ENCODE measurements at places on chromosomes 3 and 15.

DNA sequence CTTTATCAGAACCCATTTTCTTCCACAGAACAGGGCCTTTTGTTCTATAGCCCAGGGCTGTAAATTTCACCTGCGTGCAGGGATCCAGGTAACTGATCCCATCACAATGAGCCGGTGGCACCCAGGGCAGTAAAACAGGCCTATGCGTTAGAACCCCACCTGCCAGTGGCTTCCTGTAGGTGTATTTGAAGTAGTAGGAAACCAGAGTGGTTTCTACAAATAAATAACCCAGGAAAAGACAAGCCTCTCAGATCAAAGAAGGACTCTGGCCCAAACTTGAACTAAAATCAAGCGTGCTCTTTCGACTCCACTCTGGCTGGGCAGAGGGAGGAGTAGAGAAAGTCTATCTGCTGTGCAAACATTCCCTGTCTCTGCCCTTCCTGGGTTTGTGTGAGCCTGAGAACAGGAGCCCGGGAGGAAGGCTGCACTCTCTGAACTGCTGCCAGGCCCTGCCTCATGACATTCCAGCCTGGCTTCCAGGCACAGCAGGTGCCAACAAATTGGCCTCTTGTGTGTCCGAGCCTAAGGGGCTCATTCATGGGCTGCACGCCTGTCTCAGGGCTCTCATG is 77.7 kb downstream of the CEMIP start:
- H3K27ac ChIP-seq, result no peak overlapping the region
- no peak overlapping the region for H3K4me3 ChIP-seq
- peaks cover 12% of the 10 kb centered on the region for H3K4me1 ChIP-seq
- no peaks in the 10 kb centered on the region for H3K36me3 ChIP-seq
- DNase-seq, result no peak
- no peaks in the 10 kb centered on the region for H3K27me3 ChIP-seq

DNA sequence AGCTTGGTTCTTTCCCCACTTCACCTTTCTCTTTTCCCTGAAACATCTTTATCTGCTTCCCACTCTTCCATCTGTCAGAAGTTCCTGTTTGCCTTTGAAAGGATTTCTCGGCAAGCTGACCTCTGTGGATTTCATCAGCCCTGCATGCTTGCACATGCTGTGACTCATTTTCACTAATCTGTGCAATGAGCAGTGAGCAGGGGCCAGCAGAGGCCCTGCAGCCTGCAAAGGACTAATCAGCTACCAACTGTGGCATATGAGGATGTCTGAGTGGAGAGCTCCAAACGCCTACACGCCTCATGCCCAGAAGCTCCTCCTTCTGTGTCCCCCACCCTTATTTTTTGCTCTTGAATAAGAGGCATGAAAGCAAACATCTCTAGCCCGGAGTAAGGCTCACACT is 333.0 kb upstream of the SEMA6D start:
- no peak for DNase-seq
- no peak overlapping the region for H3K27ac ChIP-seq
- no peak overlapping the region for H3K4me3 ChIP-seq
- no peaks in the 10 kb centered on the region for H3K36me3 ChIP-seq

GRCh38 chr15:79184465-79184892 is 93.9 kb upstream of the RASGRF1 start:
- H3K27me3 ChIP-seq, result no peaks in the 10 kb centered on the region
- H3K4me3 ChIP-seq, result no peak overlapping the region
- H3K4me1 ChIP-seq, result no peaks in the 10 kb centered on the region
- H3K36me3 ChIP-seq, result no peaks in the 10 kb centered on the region
- DNase-seq, result peak; percentile 27

DNA sequence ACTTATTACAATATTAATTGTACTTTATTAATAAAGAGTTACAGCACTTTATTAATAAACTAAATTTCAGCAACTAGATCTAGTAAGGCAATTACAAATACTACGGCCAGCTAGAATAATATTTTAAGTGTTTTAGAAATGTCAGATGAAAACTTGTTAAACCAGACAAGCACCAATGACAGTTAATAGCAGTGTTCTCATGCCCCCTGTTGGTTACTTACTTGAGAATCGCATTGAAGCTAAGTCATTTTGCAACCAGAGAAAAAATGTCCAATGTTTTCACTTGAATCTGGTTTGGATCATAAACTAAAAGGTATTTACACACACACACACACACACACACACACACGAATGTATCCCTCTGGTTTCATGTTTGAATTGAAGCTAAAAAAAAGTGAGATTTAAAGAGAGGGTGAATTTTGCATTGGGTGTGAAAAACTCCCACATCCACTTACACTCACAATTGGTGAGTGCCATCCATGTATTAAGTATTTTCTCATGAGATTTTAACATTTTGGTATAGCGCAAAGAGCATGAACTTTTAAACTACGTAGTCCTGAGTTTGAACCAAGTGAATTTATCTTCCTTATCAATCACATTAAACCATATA is 347.7 kb downstream of the ZBBX start:
- no peaks in the 10 kb centered on the region for H3K27me3 ChIP-seq
- H3K4me3 ChIP-seq, result no peak overlapping the region
- H3K27ac ChIP-seq, result no peak overlapping the region
- no peaks in the 10 kb centered on the region for H3K4me1 ChIP-seq
- no peak for DNase-seq

GRCh38 chr3:11569156-11569741 is 74.5 kb downstream of the VGLL4 start:
- no peak for DNase-seq
- H3K27ac ChIP-seq, result peak overlapping the region; percentile 98
- H3K4me1 ChIP-seq, result peaks cover 81% of the 10 kb centered on the region
- H3K27me3 ChIP-seq, result no peaks in the 10 kb centered on the region
- H3K4me3 ChIP-seq, result peak overlapping the region; percentile 63

- H3K4me3 ChIP-seq, result peak overlapping the region; percentile 6
- peak overlapping the region; percentile 44 for H3K27ac ChIP-seq
- H3K27me3 ChIP-seq, result no peaks in the 10 kb centered on the region
- DNase-seq, result peak; percentile 12
- no peaks in the 10 kb centered on the region for H3K36me3 ChIP-seq
Measured at GRCh38 chr3:9111866-9112265, 137.6 kb downstream of the SRGAP3 start.

- no peaks in the 10 kb centered on the region for H3K27me3 ChIP-seq
- H3K4me1 ChIP-seq, result no peaks in the 10 kb centered on the region
- H3K36me3 ChIP-seq, result no peaks in the 10 kb centered on the region
- no peak overlapping the region for H3K27ac ChIP-seq
- no peak for DNase-seq
Measured at GRCh38 chr3:19070325-19070724, 78.0 kb upstream of the KCNH8 start.

DNA sequence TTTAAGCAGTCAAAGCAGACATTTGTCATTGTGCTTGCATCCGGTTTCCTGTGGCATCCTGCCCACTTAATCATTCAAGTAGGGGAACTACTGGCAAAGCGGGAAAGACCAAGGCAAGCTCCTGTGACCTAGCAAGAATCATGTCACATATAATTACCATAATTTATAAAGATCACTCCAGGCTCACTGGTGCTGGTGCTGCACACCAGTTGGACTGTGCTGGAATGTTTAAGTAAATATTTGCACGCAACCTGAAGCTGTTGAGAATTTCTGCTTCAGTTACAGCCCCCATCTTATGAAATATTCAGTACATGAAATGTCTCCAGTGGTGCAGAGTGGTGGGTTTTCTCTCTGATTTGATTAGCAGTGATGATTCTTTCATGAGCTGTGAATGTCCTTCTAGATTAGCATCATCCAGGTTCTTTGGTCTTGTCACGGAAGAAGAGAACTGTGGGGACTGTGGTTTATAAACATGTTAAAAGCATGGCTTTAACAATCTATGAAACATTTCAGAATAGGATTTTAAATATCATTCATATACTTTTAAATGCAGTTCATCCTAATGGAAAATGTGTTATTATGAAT is 621.3 kb upstream of the EPHA6 start:
- H3K27me3 ChIP-seq, result no peaks in the 10 kb centered on the region
- no peaks in the 10 kb centered on the region for H3K36me3 ChIP-seq
- no peak overlapping the region for H3K27ac ChIP-seq
- H3K4me1 ChIP-seq, result no peaks in the 10 kb centered on the region
- no peak overlapping the region for H3K4me3 ChIP-seq
- no peak for DNase-seq

DNA sequence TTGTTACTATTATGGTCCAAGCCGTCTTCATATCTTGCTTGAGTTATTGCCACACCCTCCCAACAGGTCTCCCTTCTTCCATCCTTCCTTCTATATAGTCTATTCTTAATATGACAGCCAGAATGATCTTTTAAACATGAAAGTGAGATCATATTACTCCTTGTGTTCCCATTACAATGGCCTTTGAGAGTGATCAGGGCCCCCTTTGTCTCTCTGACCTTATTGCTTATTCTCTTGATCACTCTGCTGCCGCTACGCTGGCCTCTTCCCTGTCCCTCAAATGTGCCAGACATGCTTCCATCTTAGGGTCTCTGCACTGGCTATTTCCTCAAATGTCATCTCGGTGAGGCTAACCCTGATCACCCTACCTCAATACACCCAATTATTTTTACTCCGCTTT is 38.1 kb downstream of the UBE2E2 start:
- DNase-seq, result no peak
- no peaks in the 10 kb centered on the region for H3K27me3 ChIP-seq

- H3K36me3 ChIP-seq, result no peaks in the 10 kb centered on the region
- no peak for DNase-seq
- H3K4me1 ChIP-seq, result peaks cover 32% of the 10 kb centered on the region
- H3K27ac ChIP-seq, result no peak overlapping the region
- H3K27me3 ChIP-seq, result no peaks in the 10 kb centered on the region
- H3K4me3 ChIP-seq, result no peak overlapping the region
Measured at GRCh38 chr3:114361391-114361790, 67.6 kb downstream of the TIGIT start.

- no peak for DNase-seq
- H3K4me1 ChIP-seq, result no peaks in the 10 kb centered on the region
- H3K27me3 ChIP-seq, result no peaks in the 10 kb centered on the region
- H3K4me3 ChIP-seq, result no peak overlapping the region
Measured at GRCh38 chr15:75161106-75161916, 40.4 kb upstream of the C15orf39 start.

DNA sequence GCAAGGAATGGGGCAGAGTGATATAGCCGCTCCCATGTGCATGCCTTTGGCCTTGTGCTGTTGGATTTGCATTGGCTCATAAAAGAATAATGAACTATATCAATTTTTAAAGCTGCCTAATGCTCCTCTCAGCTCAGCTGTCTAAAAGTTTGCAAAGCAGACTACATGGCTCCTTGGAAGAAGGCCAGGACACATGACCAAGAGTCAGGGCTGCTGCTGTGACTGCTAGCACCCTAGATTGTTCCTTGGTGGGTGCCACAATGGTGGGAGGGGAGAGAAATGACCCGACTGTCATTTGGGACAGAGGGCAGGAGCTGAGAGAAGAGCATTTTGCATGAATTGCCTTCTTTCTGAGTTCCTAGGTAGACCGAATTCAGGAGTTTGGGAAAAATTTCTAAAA is 307.9 kb downstream of the PDCD6IP start:
- no peaks in the 10 kb centered on the region for H3K4me1 ChIP-seq
- H3K27ac ChIP-seq, result no peak overlapping the region
- H3K4me3 ChIP-seq, result no peak overlapping the region
- no peaks in the 10 kb centered on the region for H3K27me3 ChIP-seq
- no peak for DNase-seq

- no peaks in the 10 kb centered on the region for H3K27me3 ChIP-seq
- H3K4me1 ChIP-seq, result no peaks in the 10 kb centered on the region
- DNase-seq, result no peak
- no peak overlapping the region for H3K27ac ChIP-seq
- H3K4me3 ChIP-seq, result no peak overlapping the region
Measured at GRCh38 chr3:195738274-195739044, 17.7 kb downstream of the MUC20 start.

DNA sequence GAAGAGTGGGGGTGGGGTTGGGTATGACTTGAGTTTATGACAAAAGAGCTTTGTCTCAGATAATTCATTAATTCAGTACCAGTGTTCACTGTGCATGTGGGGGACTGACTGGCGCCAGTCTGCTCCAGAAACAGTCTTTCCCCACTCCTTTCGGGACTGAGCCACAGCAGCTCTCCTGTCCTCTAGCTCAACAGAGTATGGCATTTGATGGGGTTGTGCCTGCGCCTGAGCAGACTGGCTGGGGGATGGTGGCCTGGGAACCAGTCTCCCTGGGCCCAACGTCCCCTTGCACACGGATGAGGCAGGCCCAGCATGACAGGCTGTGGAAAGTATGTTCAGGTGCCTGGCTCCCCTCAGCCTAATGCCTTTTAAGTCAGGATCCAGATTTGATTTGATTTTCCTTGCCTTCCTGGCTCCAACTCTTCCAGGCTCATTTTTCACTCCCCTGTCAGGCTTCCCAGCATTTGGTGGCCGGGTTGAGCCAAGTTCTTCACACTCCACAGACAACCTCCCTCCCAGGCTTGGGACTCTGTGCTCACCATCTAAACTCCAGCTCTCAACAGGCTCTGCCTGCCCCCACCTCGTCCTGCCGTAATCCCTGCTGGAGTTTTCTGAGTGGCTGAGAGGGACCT is 105.0 kb downstream of the MYLK start:
- no peaks in the 10 kb centered on the region for H3K27me3 ChIP-seq
- H3K27ac ChIP-seq, result peak overlapping the region; percentile 92
- peaks cover 63% of the 10 kb centered on the region for H3K4me1 ChIP-seq

DNA sequence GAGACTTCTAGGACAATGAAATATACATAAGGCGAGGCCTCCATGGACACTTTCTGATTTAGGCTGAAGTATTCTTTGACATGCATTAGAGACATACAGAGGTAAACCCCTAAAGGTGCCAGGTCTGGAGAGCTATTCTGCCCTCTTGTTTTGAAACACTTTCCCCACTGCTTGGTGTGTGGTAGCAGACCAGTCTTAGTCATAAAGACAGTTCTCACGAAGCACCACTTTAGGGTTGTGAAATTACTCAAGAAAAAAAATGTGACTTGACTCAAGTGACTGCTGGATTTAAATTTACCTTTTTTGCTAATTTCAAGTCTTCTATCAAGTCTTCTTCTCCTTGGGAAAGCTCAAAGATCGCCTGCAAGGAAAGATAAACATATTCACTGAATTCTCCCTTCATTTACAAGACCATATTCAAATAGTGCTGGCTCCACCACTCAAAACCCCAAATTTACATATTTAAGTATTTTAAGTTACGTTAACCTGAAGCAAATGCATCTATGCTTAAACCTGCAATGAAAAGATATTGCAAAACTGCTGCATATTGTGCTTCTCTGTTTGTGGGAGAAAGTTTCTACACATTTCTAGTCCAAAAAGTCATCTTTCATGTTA is 48.4 kb downstream of the ARHGEF3 start:
- H3K36me3 ChIP-seq, result no peaks in the 10 kb centered on the region
- H3K4me1 ChIP-seq, result peaks cover 4% of the 10 kb centered on the region
- DNase-seq, result no peak
- H3K27ac ChIP-seq, result no peak overlapping the region

DNA sequence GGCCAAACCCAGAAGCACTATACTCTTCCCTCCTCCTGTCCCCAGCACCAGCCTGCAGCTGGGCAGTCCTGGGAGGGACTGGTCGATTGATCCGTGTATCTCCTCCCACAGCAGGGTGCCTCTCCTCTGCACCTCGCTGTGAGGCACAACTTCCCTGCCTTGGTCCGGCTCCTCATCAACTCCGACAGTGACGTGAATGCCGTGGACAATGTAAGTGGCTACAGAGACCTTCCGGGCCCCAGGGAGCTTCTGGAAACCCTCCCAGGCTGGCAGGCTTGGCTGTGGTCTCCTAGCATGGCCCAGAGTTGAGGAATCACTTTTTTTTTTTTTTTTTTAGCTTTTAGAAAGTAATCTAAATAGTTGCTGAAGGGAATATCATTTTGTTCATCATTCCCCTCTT is 30.7 kb downstream of the ANKDD1A start:
- H3K4me1 ChIP-seq, result no peaks in the 10 kb centered on the region
- H3K27ac ChIP-seq, result no peak overlapping the region
- no peak overlapping the region for H3K4me3 ChIP-seq
- no peaks in the 10 kb centered on the region for H3K27me3 ChIP-seq

- H3K4me1 ChIP-seq, result no peaks in the 10 kb centered on the region
- no peak overlapping the region for H3K27ac ChIP-seq
- no peak overlapping the region for H3K4me3 ChIP-seq
Measured at GRCh38 chr3:149701206-149701976, 43.6 kb upstream of the WWTR1 start.

Data from thoracic aorta (tissue), 2 donors.